ENCODE measurements at places on chromosomes 11 and 22.
A peak's percentile ranks its signal among the peaks of the same experiment; 100 is the strongest.

- DNase-seq: no peak
These were observed 97.2 kb downstream of the TRAF6 start for GRCh38 chr11:36412781-36413383.

GRCh38 chr11:85863855-85864254 lies 8.7 kb downstream of the CCDC83 start:
- no peak for DNase-seq

DNA sequence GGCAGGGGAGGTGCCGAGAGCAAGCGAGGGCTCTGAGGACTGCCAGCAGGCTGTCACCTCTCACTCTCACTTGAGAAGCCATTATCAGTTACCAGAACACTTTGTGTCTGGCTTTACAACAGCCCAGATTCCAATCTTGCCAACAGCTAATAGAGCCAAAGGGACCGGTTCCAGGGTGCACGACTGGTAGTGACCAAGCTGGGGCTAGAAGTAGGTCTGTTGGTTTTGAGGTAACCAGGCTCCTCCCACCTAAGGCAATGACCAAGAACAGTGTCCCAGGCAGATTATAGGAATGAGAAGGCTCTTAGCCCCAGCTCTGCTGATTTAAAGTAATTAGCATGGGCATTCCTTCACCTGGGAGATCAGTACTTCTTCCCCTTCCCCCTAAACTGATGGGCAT lies 7.2 kb upstream of the IL10RA start:
- no peak for DNase-seq

GRCh38 chr22:21778705-21779363 lies 43.2 kb upstream of the YPEL1 start:
- DNase-seq: no peak

- DNase-seq: no peak
These were observed 38.1 kb upstream of the SWAP70 start for GRCh38 chr11:9625728-9626127.

DNA sequence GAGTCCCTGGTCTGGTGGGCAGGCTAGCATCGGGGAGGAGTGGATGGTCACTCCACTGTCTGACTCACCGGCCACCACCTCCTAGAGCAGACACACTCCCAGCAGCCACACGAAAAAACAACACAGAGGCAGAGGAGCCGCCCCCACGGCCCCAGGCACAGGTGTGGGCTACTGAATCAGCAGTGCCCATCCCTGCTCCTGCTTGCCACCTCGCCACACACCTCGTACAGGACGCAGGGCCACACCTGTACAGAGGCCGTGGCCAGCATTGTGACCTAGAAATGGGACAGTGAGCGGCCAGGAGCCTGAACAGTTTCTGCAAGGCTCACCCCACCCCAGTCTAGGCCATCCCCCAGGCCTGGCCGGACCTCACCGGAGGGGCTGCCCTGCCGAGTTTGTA lies 14.0 kb downstream of the TRIM29 start:
- no peak for DNase-seq

DNA sequence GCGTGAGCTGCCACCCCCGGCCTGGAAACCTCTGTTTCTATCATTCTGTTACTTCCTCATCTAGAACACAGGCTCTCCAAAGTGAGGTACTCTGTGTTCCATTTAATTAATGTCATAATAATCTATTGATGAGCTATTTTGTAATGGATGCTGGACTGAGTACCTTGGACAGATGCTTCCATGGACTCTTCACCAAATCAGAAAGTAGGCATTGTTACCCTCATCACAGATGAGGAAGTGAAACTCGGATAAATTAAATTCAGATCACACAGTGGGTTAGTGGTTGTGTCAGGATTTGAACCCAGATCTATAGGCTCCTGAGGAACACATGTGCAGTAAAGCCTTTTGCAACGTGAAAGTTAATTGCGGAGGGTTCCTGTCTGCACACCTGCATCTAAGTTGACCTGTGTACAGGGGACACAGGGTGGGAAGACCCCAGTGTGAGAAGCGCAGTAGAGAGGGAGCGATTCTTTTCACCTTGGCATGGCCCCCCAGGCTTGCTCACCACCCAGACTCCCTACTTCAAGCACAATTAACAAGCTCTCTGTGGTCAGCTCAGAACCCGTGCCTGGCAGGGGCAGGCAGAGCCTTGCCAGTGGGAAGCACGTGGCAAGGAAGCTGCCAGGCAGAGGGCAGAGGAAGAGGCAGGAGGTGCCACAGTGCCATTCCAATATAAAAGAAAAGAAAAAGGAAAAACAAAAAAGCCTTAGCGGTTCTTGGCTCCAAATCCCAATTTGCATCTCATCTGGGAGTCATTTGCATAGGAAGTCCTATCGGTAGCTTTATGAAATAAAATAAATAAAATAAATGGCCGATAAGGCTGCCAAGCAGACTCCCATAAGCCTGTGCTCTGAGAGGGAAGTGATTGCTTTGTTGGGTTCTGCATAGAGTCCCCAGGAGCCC lies 239.3 kb downstream of the GRIK4 start:
- DNase-seq: no peak

DNA sequence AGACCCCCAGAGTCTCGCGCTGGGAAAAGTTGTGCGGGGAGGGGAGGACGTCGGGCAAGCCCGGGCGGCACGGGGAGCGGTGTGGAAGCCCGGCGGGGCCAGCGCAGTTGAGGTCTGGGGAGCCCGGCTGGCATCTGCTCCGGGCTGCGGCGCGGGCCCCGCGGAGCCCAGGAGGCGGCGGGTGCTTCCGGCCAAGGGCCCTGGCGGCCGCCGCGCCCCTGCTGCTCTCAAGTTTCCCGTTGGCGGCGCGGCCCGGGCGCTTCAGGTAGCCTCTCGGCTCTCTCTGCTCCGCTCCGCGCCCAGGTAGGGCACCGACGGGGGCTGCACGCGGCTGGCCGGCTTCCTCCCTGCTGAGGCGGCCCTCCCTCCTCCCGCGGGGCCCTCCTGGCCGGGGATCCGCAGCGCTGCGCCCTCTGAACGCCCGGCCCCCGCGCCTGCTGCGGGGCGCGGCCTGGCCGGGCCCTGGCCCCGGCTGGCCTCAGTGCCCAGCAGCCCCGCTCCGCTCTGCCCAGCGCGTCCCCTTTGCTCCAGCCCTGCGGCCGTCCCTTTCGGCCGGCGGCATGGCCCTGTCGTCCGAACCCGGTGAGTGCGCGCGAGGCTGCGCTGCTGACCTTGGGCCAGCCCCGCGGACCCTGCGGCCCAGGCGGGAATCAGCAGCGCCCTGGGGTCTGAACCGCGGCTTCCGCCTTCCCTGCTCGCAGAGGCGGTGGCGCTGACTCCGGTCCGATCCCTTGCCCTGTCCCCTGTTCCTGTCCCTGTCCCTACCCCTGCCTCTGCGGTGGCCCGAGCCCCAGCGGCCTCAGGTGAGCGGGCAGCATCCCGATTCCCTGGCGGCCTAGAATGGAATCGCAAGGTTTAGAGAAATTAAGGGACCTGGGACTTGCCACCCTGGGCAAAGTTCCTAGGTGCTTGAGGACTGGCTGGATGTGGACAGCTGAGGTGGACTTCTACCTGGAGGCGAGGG lies 4.3 kb upstream of the AMPD3 start:
- no peak for DNase-seq

- DNase-seq: peak; percentile 68
These were observed 8.1 kb upstream of the PLAAT3 start for GRCh38 chr11:63622323-63622722.

- DNase-seq: no peak
These were observed 81.5 kb downstream of the PDE3B start for GRCh38 chr11:14725150-14725549.

DNA sequence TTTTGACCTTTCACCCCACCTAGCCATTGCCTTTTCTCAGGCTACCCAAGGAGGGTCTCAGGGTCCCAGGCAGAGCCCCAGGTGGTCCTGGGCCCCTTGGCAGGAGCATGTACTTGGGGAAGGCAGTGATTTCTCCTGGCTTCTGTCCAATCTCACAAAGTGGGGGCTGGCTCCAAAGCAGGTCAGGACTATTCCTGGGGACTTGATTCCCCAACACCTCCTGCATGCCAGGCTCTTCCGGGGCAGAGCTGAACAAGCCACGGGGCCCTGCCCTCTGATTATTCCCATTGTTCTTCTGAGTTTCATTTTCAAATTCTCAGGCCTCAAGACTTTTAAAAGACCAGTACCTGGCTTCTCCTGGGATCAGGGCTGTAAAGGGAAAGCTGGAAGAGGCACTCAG lies 1.5 kb upstream of the TCF20 start:
- no peak for DNase-seq

- no peak for DNase-seq
These were observed 429 bp downstream of the PGGHG start for GRCh38 chr11:289398-289711.

DNA sequence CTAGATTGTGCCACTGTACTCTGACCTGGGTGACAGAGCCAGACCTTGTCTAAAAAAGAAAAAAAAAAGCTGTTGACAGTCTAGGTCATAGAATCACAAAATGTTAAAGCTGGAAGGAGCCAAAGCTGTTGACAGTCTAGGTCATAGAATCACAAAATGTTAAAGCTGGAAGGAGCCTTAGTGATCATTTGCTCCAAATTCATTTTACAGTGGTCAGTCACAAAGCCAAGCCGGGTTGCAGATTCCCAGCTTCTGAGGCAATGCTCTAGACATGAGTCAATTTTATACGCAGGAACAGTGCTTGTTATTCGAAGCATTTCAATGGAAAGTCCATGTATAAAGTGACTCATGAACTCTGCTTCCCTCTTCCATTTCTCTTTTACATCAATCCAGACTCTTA lies 47.4 kb downstream of the SYT13 start:
- DNase-seq: no peak

DNA sequence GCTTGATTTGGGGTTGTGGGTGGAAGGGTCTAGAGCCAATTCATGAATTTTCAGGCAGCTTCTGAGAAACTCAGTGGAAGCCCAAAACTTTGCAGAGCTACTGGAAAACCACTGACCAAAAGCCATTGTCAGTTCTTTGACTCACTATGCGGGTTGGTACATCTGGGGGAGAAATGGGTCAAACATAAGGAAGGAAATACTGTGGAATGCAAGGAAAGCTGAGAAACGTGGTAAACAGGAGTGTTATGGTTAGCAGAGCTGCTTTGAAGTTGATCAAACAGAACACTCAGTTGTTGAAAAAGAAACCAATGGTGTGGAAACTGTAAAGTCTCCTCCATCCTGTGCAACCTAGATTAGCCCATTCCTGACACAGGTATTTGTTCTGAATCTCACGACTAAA lies 6.3 kb upstream of the ABTB2 start:
- DNase-seq: no peak

DNA sequence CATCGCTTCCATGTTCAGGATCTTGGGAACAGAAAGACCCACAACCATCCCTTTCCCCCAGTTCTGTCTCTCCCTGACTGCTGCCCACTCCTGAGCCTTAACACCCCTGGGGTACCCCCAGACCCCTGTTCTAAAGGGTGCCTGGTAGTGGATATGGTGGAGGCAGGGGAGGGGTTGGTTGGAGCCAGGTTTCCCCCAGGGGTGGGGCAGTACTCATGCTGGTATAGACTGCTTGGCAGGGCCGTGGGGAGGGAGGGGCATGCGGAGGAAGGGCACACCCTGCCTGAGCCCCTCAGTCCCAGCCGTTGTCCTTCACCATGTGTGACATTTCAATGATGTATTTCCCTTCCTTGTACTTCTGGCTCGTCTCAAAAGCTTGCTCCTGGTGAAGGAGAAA lies 4.0 kb downstream of the YPEL4 start:
- DNase-seq: no peak

- no peak for DNase-seq
These were observed 4.6 kb downstream of the BID start for GRCh38 chr22:17769716-17770082.

DNA sequence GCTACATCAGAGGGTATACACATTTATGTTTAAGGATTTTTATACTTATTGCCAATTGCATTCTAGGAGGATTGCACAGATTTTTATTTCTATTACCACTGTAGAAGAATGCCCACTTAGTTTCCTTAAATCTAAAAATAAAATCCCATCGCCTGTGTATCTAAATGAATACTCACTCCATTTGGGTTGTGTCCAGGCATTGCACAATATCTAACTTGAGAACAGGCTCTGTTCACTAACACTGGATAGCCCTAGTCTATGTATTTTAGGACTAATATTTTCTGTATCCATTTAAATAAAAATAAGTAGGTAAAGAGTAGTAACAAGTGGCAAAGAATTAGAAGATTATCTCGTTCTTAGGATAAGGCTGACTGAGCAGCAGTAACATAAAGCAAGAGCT lies 4.1 kb downstream of the C11orf52 start:
- DNase-seq: no peak

- DNase-seq: no peak
These were observed 7.1 kb upstream of the SCGB2A1 start for GRCh38 chr11:62201376-62201775.

DNA sequence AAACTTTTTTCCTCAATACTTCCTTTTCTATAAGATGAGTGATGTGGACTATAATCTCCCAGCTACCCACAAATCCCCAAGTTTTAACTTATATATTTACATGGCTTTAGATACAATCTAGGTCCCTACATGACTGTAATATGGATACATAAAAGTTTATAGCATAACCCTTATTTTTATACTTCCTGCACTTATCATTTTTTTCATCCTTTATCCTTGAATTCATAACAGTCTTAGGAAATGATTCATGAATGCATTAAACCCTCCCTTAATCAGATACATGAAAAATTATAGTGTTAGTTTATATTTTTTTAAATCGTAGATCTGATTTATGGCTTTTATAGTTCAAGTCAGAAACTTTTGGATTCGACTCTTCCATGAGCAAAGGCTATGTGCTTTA lies 195.8 kb downstream of the MAML2 start:
- DNase-seq: no peak

All from LNCaP clone FGC (cell line).